ENCODE measurements at places on chromosomes 2 and 18.
A peak's percentile ranks its signal among the peaks of the same experiment; 100 is the strongest.

DNA sequence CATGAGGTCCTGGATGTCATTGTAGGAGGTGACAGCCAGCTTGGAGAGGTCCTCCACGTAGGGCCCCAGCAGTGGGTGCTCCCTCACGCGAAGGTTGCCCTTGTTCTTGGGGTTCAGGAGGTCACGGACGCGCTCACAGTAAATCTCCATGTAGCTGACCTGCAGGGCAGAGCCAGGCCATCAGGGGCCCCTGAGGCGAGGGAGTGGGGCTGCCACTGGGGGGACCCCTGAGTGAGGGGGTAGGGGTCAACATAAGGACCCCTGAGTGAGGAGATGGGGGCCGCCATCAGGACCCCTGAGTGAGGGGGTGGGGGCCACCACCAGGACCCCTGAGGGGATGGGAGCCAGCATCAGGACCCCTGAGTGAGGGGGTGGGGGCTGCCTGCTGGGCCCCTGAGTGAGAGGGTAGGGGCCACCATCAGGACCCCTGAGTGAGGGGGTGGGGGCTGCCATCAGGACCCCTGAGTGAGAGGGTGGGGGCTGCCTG, 33.6 kb downstream of the KIF1A start:
- DNase-seq = no peak

- no peak for DNase-seq
Observed at GRCh38 chr18:57002627-57003026, 144.3 kb upstream of the BOD1L2 start.

DNA sequence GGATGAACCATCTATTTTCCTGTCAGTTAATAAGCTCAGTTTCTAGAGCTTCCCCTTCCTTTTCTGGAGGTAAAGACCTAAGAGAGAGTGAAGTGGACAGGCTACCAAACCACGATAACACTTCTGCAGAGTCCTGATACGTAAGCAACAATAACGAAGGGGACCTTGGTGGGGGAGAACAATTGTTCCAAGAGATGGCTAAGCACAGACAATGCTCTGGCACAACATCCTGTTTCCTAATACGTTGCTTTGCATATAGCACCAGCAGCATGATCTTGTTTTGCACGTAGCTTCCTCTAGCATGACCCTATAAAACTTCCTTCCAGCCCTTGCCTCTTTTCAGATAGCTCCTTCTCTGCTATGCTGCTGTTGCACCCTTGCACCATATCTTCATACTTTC, 247.3 kb downstream of the RAD51AP2 start:
- no peak for DNase-seq

- no peak for DNase-seq
Observed at GRCh38 chr2:222693837-222694236, 22.4 kb downstream of the MOGAT1 start.

GRCh38 chr2:237223201-237223861, 137.6 kb downstream of the COPS8 start:
- peak; percentile 98 for DNase-seq

GRCh38 chr2:30621836-30622235, 174.8 kb downstream of the LCLAT1 start:
- no peak for DNase-seq

DNA sequence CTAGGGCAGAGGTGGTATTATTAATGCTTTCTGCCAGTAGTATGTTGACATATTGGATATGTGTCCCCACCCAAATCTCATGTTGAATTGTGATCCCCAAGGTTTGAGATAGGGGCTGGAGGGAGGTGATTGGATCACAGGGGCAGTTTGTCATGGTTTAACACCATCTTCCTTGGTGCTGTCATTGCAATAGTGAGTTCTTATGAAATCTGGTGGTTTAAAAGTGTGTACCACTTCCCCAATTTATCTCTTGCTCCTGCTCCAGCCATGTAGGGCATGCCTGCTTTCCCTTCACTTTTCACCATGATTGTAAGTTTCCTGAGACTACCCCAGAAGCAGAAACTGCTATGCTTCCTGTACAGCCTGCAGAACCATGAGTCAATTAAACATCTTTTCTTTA, 47.1 kb upstream of the THSD7B start:
- no peak for DNase-seq

DNA sequence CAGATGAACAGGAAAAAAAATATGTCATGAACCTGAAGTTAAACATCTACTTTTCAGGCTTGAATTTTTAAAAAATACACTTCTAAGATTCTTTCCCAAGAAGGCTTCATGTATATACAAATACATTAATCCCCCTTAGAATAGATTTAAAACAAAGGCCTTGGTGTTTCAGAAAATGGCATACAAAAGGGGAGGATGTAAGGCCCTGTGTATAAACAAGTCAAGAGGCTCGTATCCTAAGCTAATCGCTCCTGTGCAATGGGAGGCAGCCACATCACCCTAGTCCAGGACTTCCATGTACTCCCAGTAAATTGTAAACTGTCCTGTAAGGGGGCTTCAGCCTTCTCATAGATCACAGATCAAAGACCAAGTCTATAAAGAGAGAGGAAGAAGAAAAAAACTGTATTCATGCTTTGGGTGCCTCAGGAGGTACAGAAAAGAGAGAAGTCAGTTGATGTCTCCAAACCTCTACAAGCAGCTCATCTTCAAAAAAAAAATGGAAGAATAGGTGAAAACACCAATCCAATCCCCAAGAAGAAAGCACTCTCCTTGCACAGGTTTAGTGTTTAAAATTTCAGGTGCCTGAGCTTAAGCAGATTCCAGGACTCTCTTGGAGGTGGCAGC, 53.9 kb downstream of the ANKRD44 start:
- DNase-seq = no peak

DNA sequence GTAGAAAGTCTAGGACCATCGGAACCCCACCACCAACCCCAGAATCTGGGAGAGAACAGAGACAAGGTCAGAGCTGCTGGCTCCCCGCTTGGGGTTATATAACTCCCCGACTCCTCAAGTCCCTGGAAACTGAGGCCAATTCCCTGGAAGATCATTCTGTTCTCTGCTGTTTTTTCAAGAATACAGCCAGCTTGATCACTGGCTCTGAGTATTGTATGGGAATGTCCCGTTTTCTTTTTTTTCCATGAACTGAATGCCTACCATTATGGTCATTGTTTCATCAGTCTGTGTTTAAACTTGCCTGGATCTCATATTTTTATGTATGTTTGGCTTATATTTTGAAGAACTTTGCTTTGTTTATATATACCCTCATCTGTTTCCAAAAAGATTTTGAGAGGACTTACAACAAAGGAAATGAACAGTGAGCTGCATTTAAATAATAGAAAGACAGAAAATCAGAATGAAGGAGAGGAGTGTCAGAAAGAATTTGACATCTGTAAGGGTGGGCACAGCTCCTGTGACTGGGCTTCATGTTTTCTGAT, 90.0 kb upstream of the ALPP start:
- no peak for DNase-seq

DNA sequence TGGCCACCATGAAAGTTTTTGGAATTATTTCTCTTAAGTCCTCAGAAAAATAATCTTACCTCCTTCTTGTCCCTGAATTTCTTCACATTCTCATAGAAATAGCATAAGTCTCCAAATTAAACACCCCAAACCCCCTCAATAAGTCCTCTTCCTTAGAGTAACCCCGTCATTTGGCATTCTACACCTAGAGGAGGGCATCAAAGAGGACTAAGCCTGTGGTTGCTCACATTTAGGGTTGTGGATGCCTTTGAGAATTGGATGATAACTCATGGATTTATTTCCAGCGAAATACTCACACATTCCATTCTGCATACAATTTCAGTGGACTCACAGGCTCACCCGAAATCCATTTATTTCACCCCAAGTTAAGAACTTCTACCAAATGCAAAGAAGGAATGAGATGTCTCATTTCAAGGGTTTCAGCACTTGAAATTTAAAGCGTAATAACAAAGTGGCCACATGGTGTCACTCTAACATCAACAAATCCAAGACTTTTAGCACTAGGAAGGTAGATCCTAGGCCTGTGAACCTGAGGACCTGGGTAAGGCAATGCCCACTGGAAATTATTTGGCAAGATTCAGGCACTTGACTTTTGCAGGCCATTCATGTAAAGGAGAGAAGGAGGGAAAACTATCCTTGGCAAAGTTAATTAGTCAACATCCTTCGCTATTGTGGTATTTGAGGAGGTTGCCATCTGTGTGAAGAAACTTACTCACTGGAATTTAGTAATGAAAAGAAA, 24.6 kb downstream of the DYTN start:
- DNase-seq = peak; percentile 33

DNA sequence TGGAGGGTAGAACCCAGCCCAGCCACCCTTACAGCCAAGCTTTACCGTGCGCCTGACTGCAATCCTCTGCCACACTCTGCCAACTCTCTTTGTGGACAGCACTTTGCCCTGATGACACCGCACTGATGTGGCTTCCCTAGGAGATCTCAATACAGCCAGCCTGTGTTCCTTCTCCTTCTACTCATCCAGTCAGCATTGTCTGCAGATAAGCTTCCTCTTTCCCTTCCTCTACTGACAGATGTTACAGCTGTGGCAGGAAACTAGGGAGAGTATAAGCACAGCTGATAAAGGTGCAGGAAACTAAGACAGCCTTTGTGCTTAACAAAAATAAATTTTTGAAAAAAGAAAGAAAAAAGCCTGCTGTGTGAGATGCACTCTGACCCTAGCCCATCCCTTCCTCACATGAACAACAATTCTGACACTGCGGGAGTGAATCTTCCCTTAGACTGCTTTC, 25.0 kb downstream of the CEP68 start:
- DNase-seq = no peak

GRCh38 chr2:169108099-169108884, 38.9 kb downstream of the DHRS9 start:
- no peak for DNase-seq

GRCh38 chr18:35605686-35606417, 24.3 kb downstream of the GALNT1 start:
- no peak for DNase-seq

GRCh38 chr2:126856403-126856802, 42.3 kb upstream of the TEX51 start:
- DNase-seq = no peak

- DNase-seq = no peak
Observed at GRCh38 chr2:102285368-102285767, 26.0 kb upstream of the IL1RL1 start.

- DNase-seq = no peak
Observed at GRCh38 chr2:24496959-24497358, 5.9 kb downstream of the NCOA1 start.

GRCh38 chr2:107588181-107588580, 238.5 kb upstream of the RGPD4 start:
- no peak for DNase-seq

DNA sequence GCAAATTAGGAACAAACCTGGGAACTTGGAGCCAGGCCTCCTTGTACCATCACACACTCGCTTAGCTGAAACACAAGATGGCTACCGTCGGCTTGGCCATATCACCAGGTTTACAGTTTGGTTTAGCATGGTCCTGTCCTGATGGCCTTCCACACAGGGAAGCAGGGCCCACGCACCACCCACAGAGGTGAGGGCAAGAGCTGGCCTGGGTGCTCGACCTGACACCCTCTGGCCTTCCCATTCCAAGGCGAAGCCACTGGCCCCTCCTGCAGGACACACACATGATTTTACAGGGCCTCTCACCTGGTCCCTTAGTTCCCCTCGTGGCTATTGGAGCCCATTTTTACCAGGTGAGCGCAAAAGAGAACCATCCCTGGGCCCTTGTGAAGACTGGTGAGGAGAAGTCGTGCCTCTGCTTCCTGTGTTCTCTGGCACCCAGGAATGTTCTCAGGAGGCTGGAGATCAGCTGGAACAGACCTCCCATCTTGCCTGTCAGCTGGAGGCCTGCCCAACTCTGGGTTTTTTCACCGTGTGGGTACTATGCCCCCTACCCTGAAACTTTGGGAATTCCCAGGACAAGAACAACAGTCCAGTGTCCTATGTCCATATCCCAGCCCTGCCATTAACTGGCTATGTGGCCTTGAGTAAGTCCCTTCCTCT, 53.0 kb upstream of the FOSL2 start:
- DNase-seq = no peak

GRCh38 chr18:75130591-75131328, 78.2 kb downstream of the PTGR3 start:
- no peak for DNase-seq

DNA sequence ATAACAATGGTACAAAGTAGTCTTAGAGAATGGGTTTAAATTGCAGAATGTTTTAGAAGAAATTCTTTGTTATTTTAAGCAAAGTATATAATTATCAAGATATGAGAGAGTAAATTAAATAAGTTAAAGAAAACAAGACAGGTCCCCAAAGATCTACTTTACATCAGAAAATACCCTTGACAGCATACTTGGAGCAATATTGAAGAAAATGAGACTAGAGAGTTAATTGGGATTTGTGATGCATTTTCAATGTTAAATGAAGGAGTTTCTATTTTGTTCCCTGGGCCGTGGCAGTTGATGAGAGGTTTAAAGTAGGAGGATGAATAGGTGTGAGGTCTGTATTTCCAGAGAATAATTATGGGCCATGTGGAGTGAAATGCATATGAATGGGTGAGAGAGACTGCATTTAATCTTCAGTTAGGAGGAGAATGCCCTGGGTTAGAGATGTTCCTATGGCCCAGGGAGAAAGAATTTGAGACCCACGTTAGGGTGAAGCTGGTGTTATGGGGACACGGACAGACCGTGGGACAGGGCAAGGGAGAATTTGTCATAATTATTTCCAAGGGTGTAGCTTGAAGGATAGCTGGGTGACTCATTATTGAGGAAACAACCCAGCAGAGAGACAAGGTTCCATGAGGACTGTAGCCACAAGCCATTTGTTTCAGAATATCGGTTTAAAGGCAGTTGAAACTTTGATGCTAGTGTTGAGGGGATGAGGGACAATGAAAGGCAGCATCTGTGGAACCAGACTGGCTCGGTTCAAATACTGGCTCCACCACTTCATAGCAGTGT, 22.7 kb downstream of the MGAT5 start:
- no peak for DNase-seq

DNA sequence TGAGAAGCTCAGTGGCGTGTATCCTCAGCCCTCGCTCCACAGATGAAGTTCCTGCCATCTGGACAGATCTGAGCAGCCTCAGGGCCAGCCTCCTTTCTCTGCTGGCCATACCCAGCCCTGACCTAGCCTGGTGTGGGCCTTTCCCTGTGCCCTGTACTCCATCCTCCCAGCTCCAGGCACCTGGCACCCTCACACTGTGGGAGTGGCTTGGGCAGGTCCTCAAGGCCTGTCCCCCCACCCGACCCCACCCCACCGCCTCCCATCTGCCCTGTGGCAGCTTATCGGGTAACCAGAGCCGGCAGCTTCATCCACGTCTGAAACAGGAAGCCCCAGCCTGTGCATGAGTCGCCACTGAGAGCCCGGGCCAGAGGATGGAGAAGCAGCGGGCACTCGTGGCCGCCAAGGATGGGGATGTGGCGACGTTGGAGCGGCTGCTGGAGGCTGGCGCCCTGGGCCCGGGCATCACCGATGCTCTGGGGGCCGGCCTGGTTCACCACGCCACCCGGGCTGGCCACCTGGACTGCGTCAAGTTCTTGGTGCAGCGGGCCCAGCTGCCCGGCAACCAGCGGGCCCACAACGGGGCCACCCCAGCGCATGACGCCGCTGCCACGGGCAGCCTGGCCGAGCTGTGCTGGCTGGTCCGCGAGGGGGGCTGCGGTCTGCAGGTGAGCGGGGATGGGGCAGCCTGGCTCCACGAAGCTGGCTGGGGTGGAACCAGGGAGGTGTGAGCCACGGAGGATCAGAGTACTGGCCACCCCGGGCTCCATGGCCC, at the start of gene ESPNL:
TSS of gene ESPNL (plus strand) at position 292 of the 772 bp plus-strand sequence. CDS start at position 372, 80 bp downstream.
- DNase-seq = no peak
